ENCODE measurements at places on chromosomes 5 and 9.

DNA sequence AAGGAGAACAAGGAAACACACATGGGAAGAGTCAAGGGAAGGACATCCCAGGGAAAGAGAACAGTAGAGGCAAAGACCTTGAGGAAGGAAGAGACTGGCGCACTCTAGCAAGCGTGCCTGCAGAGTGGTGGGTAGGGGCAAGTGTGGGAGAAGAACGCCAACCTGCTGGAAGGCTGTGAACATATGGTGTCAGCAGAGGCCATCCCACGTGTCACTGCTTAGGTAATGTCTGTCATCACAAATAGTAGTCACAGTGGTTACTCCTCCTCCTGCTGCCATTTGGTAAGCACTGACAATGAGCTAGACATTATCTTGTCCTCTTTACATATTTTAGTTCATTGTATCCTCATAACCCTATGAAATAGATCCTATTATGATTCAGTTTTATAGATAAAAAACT lies 206.4 kb upstream of the TRIM32 start:
- DNase-seq = no peak

DNA sequence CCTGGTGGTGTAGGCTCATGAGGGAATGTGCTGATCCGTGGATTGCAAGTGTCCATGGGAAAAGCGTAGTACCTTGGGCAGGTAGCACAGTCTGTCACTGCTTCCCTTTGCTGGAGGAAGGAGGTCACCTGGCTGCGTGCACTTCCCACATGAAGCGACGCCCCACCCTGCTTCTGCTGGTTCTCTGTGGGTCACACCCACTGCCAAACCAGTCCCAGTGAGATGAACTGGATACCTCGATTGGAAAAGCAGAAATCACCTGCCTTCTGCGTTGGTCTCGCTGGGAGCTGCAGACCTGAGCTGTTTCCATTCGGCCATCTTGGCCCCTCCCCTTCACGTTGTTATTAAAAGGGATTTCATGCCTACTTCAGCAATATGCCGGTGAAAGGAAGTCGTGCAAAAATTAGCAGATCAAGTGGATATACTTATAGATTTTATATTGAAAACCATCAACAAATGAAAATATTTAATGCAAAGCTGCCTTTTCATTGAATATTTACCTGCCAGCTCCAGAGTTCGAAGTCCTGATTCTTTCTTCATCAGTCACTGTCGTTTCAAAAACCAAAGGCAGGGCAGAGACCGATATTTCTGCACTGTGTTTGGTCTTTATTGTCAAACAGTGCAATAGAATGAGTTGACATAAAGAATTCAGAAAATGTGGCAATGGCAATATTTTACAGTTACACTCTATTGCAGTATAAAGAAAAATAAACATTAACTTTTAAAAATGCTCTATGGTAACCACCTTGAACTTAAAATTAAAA lies 123.2 kb downstream of the JAKMIP2 start:
- no peak for DNase-seq

DNA sequence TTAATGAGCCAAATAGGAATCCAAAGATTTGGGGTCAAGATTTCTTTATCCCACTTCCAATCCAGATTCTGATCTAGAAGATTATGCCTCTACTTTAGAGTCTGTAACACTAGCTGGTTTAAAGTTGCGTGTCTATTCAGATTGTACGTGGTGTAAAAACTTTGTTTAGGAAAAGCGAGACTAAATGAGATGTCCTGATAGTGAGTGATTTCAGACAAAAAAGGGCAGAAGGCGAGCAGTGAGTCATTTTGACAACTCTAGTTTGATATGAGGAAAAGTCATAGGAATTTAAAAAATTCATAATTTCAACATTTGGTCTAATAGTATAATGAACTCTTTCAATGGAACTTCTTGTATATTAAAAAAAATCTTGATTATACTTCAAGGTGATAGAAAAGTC lies 119.6 kb upstream of the KLF9 start:
- DNase-seq = no peak

GRCh38 chr5:38369692-38370091 lies 111.3 kb downstream of the EGFLAM start:
- DNase-seq = no peak

DNA sequence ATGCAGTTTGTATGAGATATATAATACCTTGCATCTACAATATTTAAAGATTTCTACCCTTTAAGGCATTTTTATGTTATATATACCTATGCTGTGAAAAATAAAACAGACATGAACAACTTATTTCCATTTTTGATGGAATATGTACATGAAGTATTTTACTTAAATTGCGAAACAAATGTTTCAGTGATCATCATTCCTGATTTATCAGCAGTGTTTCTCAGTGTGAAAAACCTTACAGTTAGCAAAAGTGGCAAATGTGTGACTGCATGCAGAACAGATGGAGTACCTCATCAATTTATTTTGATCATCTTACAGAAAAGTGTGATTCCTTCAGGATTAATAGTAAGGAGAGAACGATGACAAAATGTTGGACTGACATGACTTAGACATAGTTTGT lies 43.1 kb downstream of the PRR16 start:
- no peak for DNase-seq

DNA sequence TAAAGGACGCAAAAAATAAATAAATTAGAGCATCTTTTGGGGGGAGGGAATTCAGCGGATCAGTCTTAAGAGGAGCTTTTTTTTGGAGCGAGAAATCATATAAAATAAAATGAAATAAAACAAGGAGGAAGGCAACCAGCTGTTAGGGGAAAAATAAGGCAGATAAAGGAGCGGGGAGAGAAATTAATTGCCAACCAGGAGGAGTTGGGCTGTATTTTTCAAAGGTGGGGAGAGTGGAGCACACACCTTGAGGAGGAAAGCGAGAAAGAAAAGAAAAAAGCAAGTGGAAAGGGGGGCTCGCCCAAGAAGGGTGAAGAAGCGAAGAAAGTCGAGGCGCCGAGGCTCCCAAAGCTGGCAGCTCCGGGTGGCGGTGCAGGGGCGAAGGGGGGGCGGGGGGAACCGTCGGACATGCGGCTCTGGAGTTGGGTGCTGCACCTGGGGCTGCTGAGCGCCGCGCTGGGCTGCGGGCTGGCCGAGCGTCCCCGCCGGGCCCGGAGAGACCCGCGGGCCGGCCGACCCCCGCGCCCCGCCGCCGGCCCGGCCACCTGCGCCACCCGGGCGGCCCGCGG lies at the start of gene PAPPA:
Gene PAPPA, plus strand, starts transcription at position 27 of the 569 bp plus-strand sequence. Its CDS starts 382 bp downstream, at position 409.
- DNase-seq = no peak

- no peak for DNase-seq
Measured at GRCh38 chr5:1105350-1106265, 6.3 kb downstream of the SLC12A7 start.

- no peak for DNase-seq
Measured at GRCh38 chr9:89730715-89731114, 125.9 kb downstream of the GADD45G start.

DNA sequence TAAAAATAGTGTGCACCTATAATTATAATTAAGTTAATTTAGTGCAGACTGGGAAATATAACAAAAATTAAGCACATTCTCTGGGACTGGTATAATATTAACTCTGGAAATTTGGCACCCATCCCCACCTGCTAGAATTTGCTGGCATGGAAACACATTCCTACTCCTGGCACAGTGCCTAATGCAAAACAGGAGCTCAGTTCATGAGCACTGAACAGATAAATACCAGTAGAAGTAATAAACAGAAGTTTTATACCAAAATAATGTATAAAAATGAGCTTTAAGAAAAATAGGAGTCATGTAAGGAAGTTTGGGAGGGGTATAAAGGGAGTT lies 23.7 kb upstream of the NPR3 start:
- no peak for DNase-seq

DNA sequence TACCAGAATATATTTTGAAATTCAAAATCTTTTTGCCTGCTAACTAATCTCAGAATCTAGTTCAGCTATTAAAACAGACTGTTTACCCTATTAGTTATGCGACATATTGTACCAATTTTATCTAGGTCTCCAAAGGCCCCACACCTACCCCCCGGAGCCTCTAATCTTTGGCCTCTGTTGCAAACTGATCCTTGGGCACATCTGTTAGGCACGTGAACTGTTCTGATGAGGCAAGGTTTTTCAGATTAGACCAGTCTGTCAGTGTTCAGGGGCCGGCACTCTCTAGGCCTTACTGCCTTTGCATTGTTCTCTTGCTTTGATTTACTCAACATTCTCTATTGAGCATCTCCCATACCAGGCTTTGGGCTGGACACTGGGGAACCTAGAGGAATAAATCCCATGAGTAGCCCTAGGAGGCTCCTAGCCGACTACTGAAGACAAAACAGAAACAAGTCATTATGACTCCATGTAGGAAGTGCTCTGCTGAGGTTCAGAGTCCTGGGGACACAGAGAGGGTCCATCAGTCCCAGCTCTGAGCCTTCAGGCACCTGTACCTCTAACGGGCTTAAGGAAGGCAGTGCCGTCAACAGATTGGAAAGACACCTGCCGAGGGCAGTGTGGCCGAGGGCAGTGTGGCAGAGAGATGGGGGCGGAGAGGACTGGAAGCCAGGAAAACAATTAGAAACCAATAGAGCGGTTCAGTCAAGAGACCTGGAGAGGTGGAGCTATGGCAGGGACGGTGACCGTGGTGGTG lies 245.1 kb downstream of the AOPEP start:
- no peak for DNase-seq

DNA sequence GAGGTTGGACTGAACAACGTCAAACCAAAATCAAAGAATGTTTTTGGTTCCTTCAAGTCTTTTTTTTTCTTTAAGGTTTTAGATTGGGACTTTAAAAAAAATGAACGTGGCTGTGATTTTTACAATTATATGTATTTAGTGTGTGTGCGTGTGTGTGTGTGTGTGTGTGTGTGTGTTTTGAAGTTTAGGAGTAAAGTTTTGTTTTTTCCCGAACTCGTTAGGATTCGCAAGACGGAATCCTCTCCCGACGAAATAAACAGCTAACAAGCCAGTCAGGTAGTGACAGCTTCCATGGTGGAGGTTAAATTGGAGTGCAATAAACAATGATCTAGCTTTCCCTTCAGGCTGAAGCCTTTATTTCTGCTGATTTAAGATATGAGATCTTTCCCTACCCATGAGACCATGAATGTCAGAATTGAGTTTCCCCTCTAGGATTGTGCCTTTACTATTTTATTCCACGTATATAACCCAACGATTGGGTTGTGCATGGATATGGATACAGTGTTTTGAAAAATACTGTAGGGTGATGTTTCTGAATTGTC lies 1.2 kb downstream of the KIAA1958 start:
- no peak for DNase-seq

GRCh38 chr9:83622433-83622938 lies 457 bp upstream of the IDNK start:
- DNase-seq = no peak

DNA sequence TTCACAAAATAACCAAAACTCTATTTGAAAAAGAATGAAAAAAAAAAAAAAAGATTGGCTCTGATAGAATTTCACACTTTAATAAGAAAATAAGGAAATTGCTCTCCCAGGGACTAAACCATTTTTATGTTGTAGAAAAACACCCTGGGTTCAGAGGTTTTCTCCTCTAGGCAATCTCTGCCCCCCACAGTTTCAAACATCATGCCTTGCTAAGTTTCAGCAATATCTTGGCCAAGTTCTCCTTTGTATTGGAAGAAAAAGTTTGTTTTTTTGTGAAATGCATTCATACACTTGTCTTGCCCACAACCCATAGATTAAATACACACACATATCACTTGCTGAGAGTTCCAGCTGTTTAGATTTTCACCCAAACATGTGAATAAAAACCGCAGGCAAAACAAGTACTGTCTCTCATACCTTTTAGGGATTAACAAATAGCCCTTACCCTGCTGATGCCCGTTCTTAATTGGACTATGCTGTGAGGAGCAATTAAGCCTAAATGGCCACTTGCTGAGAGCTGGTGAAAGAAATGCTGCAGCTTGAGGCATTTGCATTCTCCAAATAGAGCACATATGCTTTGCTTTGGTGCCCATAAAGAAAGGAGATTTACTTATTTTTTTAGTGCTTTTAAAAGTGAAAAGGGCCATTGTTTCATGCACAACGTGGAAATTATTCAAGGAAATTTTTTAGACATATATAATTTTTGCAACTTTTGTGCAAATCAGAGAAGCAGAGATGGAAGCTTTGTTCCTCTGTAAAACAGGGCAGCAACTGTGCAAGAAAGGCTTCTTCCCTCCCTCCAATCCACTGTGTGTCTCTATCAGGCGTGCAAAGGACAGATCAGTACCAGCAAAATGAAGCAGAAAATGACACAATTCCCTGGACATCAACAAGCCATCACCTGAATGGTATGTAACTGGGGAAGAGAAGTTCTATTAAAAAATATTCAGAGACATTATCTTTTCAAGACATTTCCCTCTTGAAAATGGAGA lies 262.4 kb upstream of the KIF2A start:
- no peak for DNase-seq

DNA sequence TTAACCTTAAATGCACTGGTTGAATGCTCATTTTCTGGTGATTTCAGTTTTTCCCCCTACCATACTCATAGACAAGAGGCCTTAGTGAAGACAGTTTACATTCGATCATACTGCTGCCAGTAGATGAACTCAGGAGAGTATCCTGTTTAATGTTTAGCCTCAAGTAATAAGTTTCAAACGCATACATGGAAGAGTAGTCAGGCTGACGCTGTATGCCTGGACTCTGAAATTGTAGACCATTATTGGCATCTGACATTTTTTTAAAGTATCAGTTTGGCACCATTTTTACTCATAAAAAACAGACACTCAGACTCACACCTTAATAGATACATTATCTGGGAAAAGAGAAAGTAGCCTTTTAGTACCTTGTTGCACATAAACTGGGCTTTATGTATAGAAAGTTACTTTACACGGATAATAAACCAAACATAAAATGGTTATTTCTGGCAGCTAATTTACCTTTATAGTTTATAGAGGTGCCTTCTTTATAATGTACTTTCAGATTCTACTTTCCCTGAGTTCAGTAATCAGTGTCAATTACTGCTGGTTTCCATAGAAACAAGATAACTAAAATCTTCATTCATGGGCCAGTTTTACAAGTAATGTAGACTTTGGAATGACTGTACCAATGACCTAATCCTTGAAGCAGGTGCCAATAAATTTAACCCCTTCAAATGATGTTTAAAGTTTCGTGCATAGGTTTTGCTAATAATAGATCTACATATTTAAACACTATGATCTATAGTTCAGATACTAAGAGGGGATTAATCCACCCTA lies 183.8 kb upstream of the ITGA1 start:
- DNase-seq = no peak

DNA sequence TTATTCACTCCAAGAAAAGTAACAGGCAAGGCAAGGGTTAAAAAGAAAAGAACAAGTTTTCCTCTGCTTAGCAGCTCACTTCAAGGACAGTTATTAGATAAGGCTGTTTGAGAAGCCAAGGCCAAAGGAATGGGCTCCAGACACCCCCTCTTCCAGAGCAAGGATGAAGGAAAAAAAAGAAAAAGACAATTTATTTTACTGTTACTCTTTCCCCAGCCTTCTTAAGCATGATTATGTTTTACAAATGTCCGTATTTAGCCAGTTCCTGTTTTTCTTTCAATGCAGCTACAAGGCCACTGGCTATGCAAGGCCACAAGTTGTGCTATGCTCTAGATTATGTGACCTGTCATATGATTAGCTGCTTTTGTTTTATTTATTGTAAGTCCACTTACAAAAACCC lies 106.5 kb upstream of the SIMC1 start:
- no peak for DNase-seq

- no peak for DNase-seq
Measured at GRCh38 chr5:1119312-1119831, 7.5 kb upstream of the SLC12A7 start.

- DNase-seq = no peak
Measured at GRCh38 chr5:82275216-82275664, 2.9 kb downstream of the RPS23 start.
